ENCODE measurements at places on chromosomes 6 and 20. TPM values are rescaled to one million over a fixed set of nuclear protein-coding genes. Genes with fewer than 3 reads are reported as not detected.

Gene BTN1A1
- not detected for polyA plus RNA-seq

Gene DEF6
- 59.3 TPM for polyA plus RNA-seq

Gene STXBP5
- 2.0 TPM for polyA plus RNA-seq

Gene NEURL2
- polyA plus RNA-seq = 0.14 TPM

Gene HIVEP2
- polyA plus RNA-seq = 0.64 TPM

Gene RIPPLY2
- not detected for polyA plus RNA-seq

Data from CD14-positive monocyte (primary cell).